ENCODE measurements at places on chromosomes 6 and 20.

DNA sequence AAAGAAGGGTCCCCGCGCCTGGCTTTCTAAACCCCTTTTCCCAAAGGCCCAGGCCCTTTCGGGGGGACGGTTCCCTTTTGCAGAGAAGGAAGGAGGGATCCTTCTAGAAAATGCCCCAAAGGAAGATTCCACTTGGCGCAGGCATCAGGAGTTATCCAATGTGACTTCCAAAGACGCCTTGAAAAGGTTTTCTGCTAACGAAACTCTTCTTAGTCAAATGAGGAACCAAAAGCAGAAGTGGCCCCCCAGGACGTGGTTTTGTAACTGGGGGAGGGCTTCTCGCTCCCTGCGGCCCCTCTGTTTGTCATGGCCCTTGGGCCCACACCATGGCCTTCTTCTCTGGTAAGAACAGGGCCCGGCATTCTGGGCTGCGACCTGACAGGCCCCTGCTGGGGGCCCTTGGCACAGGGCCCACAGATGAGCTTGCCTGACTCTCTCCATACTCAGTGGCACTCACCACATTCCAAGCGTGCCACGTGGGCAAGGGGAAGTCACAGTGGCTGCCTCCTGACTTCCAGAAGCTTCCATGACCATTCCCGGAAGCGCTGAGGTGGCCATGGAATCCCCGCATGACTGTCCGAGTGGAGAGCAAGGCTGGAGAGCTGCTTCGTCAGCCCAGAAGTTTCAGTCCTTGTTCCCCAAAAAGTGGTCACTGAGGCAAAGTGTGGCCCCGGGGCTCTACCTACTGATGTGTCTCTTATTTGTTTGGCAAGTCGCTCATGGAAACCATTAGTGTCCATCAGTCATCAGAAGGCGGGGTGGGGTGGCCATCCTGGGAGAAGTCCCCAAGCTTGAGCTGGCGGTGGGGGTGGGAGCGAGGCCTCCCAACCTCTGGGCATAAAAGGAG lies 834 bp upstream of the CTSZ start:
- no peak for DNase-seq

DNA sequence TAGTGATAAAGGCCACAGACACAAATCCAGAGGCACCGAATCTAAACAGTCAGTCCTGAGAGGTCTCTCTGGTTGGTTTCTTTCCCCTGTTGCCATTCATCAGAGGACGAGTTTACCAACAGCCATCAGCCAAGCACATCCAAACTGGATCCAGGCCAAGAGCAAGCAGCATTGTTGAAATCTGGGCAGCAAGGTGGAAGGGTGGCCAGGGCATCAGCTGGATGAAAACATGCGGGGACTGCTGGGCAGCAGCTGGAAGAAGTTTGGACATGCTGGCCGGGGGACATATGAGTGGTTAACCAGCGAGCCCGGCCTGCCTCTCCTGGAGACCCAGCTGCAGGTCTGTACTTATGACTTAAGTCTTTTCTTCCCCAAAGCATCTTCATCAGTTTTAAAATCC lies at the start of gene SMIM28:
SMIM28 (plus strand) TSS at position 62 of the 400 bp plus-strand sequence; CDS start at position 230, 168 bp downstream.
- no peak for DNase-seq

GRCh38 chr20:44034965-44035635 lies 120.4 kb downstream of the TOX2 start:
- DNase-seq = no peak

DNA sequence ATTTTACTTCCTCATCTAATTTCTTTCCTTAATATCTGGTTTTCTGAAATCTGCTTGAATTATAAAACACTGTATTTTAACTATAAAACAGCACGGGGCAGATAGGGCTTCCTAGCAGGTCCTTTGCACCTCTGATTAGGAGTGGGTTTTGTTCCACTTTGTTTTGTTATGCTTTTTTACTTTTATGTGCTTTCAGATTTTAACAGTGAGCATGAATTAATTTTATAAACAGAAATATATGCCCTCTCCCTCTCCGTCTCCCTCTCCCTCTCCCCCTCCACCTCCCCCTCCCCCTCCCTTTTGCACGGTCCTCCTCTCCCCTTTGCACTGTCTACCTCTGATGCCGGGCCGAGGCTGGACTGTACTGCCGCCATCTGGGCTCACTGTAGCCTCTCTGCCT lies 14.3 kb downstream of the GPX6 start:
- no peak for DNase-seq

DNA sequence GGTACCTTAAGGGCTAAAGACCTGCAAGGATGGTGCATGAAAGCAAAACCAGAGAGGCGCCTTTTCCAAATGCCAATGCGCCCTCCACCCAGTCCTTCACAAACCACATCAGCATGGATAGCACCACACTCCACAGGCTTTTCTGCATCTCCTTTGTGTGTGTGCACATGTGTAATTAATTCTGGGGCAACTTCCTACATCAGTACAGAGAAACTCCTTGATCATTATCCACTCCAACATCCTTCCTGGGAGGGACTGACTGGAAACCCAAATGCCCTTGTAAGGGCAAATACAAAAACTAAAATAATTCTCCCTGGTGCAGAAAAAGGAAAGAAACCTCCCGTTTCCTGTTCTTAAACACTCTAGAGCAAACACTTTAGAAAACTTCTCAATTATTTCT lies 10.8 kb downstream of the SLC52A3 start:
- no peak for DNase-seq
